ENCODE measurements at places on chromosomes 5 and 9.

DNA sequence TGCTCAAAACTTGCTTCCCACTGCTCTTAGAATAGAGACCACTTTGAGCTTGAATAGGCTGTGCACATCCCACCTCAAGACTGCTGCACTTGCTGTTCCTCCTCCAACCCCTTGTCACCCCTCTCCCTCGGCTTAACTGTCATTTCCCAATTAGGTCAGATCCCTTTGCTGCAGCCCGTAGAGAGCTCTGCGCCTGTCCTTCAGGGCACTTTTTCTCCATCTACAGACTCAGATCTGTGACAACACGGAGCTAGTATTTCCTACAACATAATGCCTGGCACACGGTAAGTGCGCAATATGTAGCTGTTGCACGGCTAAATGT lies 485 bp upstream of the HABP4 start:
- DNase-seq: peak; percentile 22

GRCh38 chr9:113326230-113326629 lies 13.8 kb downstream of the WDR31 start:
- no peak for DNase-seq

DNA sequence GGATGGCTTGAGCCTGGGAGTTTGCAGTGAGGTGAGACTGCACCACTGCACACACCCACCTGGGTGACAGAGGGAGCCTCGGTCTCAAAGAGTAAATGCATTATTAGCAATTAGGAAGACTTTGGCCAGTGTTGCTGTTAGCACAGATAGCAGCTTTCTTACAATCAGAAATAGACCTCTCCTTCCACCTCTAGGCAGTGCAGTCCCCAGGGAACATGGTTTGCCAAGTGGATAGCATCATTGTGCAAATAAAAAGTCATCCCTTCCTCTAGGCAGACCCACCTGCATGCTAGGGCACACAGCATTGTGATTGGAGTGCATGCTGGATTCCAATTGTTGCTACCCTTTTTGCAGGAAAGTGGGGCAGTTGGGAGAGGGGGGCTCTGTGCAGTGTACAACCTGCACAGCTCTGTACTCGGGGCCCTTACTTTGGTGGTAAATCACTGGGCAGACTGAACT lies 77.9 kb upstream of the KLF9 start:
- DNase-seq: no peak

DNA sequence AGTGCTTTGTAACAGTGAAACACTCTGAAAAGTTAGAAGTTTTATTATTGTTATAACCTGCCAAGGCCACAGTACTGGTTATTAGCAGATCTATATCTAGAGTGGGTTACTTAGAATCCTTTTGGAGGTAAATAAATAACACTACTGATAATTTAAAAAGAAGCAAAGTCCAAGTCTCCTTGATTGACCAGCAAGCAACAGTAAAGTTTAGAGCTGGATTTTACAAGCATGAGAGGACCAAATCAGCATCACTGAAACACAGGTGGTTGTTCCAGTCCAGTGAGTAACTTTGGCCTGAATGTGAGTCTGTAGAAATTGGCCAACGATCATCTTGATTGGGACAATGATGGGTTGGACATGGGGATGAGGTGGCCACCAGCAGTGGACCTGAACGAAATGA lies 77.2 kb upstream of the AGXT2 start:
- DNase-seq: no peak

DNA sequence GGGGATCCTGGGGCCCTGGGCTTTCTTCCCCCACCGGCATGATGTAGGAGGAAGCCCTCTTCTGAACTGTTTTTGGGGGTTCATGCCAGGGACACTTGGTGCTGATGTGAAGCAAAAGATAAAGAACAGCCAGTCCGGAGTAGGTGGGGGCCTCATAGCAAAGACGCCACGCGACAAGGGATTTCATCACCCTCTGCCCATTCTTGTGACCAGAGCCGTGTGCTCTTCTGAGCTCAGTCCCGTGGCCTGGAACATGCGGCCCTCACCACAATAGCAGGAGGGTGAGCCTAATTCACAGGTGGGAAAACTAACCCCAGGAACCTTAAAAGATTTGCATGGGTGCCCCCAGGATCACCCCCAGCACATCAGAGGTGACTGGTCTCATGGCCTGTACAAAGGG lies 225.9 kb downstream of the HSPA4 start:
- DNase-seq: no peak

DNA sequence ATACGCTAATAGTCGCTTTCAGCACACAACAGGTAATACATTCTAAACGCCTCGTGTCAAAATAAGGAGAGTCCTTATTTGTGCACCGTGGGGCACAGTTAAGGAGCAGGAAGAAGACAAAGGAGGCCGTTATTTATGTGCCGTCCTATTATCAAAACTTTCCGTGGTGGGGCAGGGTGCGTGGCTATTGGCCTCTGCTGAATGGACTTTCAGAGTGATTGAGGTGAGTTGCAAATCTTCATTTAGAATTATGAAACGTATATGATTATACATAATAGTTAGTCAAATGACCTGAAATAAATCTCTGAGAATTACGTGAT lies 833 bp downstream of the C5orf24 start:
- no peak for DNase-seq

GRCh38 chr9:76618762-76619161 lies 145.5 kb upstream of the PCA3 start:
- DNase-seq: no peak

DNA sequence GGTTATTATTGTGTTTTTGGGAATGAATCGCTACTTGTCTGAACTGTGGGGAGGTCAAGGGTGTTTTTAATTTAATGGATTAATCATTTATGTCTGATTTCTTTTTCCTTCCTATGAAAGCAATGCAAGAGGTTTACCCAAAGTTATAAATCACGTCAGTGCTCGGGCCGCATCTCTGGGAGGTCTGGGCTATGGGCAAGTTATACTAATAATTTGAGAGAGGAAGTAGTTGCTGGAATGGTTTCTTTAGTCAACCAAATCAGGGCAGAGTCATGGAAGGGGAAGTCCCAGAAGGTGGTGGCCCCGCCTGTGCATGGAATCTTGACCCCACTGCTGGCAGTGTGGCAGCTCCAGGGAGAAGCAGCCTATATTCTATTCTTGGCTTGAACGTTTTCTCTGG lies 180.2 kb downstream of the HSPA4 start:
- DNase-seq: no peak

- DNase-seq: no peak
Measured at GRCh38 chr9:14140096-14140697, 173.7 kb downstream of the NFIB start.

- DNase-seq: no peak
Measured at GRCh38 chr9:22010866-22011625, 1.9 kb upstream of the CDKN2B start.

GRCh38 chr9:117135501-117136098 lies 279.3 kb downstream of the ASTN2 start:
- DNase-seq: no peak

DNA sequence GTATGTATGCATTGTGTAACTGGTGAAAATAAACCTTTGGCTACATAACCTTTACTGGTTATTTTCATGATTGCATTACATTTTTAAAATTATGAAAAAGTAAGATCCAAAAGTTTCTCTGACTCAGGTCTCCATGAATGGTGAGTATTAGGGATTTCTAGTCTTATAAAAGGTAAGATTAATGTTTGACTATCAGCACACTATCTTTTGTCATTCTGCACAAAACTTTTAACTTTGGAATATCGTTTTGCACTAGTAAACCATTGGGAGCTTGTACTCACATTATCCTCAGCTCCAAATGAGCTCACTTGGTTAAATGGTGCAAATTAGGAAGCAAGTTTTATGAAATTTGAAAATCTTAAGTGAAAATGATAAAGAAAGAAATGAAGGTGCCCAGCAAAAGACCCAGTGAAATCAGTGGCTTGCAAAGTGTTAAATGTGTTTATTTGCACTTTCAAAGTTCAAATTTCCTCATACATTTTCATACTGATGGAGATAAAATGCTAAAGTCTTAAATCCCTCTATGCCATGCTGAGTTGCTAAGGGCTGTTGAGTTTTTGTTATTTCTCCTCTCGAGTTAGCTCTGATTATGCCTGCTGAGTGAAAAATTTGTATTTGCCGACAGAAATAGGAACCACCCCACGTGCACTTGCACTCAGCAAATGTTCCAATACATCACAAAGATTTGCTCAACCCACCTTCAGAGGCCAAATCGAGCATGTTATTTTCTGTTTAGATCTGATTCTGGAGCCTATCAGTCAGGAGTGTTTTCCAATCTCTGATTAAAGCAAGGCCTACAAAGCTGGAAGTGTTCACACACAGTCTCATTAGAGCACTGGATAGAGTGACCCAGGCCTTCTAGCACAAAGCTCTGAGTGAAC lies 885.7 kb downstream of the NR2F1-AS1 start:
- no peak for DNase-seq

DNA sequence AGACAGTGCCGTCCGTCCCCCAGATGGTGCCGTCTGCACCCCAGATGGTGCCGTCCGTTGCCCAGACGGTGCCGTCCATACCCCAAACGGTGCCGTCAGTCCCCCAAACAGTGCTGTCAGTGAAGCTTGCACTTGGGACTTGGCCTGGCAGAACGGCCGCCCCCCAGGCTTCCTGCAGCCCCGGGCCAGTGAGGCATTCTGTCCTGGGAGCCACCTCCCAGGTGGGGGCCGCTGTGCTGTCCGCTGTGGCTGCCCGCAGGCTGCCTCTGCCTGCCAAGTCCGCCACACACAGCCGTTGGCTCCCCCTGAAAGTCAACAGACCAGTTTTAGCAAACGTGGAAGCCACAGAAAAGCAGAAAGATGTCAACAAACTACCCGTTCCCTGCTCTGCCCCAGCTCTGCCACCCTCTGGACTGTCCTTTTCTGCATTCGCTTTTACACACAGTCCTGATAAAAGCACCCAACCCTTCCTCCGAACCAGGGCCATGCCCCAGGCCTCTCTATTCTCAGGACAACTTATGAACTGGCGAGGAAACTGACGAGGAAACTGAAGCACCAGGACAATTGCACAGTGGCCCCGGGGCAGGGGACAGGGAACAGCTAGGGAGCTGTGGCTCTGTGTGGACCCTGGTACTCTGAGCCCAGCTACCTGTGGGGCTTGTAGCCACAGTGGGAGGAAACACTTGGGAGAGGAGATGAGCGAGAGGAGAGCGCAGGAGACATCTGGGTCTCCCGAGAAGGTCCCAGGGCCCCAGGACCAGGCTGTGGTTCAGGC lies 39.6 kb upstream of the RXRA start:
- DNase-seq: no peak

GRCh38 chr9:96299823-96300222 lies 2.2 kb downstream of the HSD17B3 start:
- peak; percentile 43 for DNase-seq

GRCh38 chr5:76402251-76402885 lies 717 bp upstream of the IQGAP2 start:
- DNase-seq: no peak

DNA sequence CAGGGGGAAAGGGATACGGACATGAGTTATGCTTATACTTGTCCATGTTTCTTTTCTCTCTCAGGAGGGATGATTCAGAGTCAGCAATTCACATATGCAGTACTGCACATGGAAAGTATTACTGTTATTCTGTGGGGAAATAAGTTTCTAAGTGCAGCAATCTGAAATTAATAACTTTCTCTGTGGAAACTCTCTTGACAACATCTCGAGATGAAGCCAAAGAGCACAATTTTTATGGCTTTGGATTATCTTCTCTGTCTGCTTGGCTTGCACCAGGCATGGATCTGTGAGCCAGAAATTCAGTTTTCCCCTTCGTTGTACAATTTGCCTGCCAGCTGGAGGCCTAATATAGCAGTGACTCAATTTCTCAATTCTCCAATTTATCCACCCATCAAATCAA lies 2.5 kb upstream of the NDFIP1 start:
- DNase-seq: no peak

DNA sequence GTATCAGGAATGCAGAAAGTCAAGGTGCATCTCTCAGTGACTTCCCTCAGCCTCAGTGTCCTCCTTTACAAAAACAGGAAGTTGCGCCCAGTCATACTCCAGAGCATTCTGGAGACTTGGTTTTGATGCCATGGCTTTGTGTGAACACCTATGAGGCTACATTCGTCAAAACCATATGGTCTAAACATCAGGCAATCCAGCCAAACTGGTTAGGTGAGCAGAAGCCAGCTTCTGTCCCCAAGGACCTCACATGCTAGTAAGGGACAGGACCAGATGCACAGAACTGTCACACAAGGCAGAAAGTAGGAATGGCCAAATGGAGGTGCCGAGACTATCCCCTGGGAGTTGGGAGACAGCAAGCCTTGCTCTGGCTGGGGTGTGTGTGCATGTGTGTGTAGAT lies 217.2 kb downstream of the MELK start:
- no peak for DNase-seq

GRCh38 chr5:44089424-44090144 lies 299.6 kb downstream of the FGF10 start:
- no peak for DNase-seq

GRCh38 chr5:77223653-77224052 lies 13.2 kb downstream of the PDE8B start:
- no peak for DNase-seq

DNA sequence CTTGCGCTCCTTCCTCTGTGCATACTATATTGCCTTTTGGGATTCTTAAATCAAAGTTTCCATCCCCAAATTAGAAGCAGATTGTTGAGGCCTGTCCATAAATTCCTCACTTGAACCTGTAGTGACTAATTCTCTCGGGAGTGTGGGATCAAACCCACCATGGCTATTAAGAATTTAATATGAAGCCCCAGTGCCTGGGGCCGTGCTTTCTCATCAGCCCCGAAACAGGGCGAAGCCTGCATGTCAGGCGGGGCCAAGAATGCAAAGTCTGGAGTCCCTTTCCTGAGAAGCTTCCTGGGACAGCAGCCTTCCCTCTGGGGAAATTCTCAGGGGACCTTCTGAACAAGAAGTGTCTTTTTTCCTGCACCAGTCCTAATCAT lies 29.3 kb upstream of the FAT2 start:
- no peak for DNase-seq

DNA sequence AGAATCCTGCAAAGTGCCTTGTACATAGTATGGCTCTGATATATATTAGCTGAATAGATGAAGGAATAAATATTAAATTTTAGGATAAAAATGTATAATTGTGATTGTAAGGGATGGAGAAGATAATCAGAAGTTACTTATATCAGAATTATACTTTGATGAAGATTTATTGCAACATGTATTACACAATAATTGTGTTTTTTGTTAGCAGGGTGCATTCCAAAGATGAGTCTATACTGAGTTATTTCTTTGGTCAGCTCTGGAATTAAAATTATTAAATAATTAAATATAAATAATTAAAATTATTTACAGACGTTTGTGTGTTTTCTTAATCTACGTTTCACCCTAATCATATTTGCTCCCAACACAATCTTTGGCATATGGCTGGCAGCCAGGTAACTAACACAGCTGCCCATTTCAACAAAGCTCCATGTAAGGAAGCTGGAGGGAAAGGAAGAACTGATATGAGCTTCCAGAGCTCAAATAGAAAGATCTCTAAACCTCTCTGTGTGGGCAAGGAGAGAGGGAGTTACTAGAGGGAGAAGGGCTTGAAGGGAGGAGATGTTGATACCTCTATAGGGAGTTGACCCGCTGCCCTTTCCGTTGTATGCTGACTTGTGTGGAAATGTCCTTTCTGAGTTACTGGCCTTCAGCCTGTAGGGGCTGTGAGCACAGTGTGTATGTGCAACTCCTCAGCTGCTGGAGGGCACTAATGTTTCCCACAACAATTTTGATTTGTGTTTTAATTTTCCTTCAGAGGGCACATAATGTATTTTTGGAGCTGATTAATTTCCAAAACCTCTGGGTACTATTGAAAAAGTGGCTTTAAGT lies 403.4 kb downstream of the MAN2A1 start:
- DNase-seq: no peak
